ENCODE measurements at places on chromosomes 7 and 10.

DNA sequence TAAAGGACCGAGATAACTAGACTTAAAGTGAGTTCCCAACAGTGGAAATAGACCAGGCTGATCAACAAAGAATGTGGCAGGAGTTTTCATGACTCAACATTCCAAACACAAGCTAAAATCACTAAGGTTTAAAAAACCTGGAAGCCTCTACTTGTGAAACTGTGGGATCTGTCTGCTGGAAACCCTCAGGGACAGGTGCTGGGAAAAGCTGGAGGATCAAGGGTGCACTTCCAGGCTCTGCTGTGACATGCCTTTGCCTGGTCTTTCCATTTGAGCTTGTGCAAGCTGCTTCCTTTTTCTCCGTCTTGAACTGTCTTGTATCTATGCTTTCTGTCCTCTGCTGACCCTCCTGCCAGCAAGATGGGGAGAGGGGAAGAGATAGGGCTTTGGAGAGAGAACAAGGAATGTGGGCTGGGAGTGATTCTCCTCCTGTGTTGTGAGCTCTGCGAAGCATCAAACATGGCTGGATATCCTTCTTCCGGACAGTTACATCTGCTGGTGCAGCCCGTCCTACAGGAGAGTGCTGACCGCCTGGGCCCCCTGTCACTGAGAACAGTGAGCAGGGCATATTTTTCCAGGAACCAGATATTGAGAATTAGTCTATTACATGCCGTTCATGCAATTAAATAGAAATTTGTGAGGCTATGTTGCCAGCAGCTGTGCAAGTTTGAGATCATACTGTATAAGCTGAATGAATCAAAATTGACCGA lies 25.5 kb downstream of the ARHGAP22 start:
- no peak for DNase-seq

GRCh38 chr10:124009231-124010015 lies 84.0 kb downstream of the CHST15 start:
- DNase-seq = no peak

- no peak for DNase-seq
Measured at GRCh38 chr7:157397731-157398691, 61.2 kb downstream of the DNAJB6 start.

DNA sequence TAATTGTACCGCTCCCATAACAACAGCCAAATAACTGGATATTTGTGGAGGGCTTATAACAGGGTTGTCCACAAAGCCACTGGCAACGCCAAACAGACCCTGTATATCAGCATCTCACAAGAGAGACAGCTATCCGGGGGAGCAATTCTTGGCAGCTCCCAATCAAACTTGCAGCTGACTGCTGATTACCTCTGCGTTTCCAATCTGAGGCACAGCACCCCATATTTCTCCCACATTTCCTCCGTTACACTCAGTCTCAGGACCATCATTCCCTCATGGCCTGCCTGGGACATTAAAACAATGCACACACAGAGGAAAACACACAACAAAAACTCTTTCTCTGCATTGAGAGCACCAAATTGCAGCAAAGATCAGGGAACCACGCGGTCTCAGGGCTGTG lies 67.8 kb upstream of the SDK1 start:
- no peak for DNase-seq

- DNase-seq = no peak
Measured at GRCh38 chr7:141355032-141355431, 196.2 kb upstream of the AGK start.

DNA sequence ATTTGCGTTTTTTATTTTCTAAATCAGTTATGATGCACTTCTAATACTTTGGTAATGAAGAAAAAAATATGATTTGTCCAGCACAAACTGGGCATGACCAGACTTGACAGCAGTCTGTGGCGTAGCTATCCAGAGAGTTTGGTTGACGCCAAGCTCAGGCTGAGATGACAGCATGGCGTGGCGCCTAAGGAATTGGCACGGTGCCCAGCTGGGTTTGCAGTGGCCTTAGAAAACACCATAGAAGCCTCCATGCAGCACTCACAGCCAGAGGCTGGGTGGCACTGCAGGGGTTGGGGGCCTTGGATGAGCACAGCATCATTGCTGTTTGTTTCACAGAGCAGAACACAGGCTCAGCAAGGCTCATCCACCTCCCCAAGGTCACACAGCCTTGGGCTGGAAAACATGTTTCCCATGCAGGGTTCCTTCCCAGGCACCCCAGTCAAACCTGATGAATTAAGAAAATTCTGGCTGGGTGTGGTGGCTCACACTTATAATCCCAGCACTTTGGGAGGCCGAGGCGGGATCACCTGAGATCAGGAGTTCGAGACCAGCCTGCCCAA lies 88.9 kb downstream of the GTF2IRD1 start:
- no peak for DNase-seq

- no peak for DNase-seq
Measured at GRCh38 chr10:121243609-121244241, 354.5 kb downstream of the FGFR2 start.

DNA sequence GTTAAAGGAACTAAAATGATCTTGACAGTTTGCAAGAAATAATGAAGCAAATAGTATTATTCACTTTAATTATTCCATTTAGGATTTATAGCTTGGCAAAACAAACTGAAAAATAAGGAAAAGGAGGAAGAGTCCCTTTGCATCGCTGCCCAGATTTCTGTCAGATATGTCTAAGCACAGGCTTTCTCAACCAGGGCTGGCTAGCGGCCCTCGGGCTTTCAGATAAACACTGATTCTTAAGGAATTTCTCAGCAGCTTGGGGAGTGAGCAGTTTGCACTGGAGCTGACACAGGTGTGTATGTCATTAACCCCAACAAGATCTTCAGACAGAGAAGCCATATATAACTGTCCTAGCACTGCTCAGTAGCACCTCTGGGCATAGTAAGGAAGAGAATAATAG lies 47.9 kb upstream of the SEMA3D start:
- no peak for DNase-seq

DNA sequence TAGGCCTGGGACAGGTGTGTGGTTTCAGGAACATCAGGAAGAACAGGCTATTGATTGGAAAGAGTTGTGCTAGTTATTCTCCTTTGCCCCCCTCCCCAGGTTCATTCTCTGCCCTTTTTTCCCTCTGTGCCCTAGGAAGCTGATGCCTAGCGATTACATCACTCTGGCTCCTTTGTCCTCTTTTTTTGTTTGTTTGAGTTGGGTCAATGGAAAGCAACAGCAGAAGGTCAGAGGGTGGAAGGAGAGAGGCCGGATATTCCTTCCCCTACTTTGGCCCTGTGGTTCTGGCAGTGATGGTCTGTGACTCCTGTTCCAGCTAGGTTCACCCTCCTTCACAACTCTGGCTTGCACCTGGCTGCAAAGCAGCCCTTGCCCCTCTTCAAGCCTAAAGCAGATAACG lies 18.9 kb downstream of the LOXL4 start:
- no peak for DNase-seq

All from CD4-positive, CD25-positive, alpha-beta regulatory T cell (primary cell).